ENCODE measurements at places on chromosomes 1 and 21.

DNA sequence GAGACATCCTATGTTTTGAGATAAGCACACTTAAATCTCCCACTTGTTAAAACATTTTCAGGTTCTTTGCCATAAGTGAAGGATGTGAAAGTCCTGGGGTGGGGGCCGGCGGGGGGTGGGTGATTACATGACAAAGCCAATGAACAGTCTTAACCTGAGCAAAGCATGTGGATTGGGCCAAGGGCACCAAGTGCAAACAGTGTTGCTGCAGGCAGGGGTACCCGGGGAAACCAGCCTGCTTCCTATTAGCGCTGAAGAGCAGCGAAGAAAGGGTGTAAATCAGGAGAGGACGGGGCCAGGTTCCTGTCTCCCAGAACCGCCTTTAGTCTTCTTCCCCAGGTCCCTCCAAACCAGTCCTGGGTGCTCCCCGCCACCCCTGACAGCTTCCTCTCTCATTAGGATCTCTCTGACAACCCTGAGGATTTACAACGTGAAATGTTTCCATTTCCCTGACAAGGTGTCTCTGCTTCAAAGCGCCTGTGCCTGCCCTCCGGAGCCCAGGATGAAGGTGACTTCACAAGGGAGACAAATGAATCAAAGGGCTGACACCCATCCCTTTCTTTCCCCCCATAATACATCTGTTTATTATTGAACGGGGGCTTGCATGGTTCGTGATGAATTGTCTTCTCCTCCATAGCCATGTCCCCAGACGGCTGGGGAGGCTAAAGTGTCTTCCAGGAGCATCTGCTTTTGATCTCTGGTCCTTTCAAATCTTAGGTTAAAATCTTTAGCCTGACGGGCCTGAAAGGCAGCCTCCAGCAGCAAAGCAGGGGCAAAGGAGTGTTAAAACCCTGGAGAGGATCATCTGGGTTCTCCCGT is 109.5 kb downstream of the TRABD2B start:
- no peak for DNase-seq

DNA sequence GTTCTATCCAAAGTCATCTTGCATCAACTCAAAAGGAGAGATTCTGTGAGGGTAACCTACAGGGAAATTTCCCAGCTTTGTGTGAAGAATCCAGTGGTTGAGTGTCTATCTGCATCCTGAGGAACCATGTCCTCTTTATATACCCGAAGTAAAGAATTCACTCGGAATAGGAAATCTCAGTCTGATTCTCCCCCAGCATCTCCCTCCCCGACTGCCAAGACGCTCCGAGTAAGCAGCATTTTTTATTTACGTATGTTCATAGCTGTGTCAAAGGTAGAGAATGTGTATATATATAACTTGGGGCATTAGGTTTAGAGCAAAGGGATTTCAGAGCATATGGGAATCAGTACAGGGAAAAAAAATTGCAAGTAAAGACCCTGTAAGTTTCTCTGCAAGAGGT is 170.2 kb downstream of the SYT2 start:
- DNase-seq = no peak

- no peak for DNase-seq
These were observed 286.8 kb downstream of the PTPRU start for GRCh38 chr1:29523136-29523535.

GRCh38 chr1:154348429-154349076 is 23.2 kb downstream of the ATP8B2 start:
- no peak for DNase-seq

- no peak for DNase-seq
These were observed 28.2 kb downstream of the NAV1 start for GRCh38 chr1:201566933-201567801.

GRCh38 chr1:23644555-23644866 is 47.1 kb upstream of the RPL11 start:
- no peak for DNase-seq

All from activated CD4-positive, alpha-beta T cell treated with anti-CD3 and anti-CD28 coated beads, Interleukin-2, Interleukin-6, amounts not matched to agents 100 ng/mL and 50 ng/mL, durations not matched to agents 16 hours and 8 hours (primary cell).